Foreskin keratinocyte (primary cell): ENCODE measurements at places on chromosomes 6 and 20. TPM values are rescaled to one million over a fixed set of nuclear protein-coding genes. Genes with fewer than 3 reads are reported as not detected.

GRCh38 chr6:33613795-33614168 is 7.3 kb upstream of the ITPR3 start:
- DNase-seq, result no peak

DNA sequence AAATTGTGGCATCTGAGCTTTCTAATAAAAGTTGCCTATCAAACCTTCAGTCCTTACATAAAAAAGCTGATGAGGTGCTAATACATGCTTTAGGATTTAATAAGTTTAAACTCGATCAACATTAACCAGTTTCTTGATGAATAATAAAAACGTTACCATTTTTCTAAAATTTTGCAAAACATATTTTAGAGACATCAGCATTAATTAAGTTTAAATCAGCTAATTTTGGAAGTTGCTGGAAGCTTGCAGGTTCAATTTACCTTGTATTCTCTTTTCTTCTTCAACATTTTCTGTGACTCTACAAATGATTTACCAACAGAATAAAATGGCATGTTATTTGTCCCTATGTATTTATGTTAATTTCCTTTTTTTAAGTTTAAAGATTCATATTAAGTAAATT is 365.3 kb upstream of the OPRM1 start:
- DNase-seq, result no peak

DNA sequence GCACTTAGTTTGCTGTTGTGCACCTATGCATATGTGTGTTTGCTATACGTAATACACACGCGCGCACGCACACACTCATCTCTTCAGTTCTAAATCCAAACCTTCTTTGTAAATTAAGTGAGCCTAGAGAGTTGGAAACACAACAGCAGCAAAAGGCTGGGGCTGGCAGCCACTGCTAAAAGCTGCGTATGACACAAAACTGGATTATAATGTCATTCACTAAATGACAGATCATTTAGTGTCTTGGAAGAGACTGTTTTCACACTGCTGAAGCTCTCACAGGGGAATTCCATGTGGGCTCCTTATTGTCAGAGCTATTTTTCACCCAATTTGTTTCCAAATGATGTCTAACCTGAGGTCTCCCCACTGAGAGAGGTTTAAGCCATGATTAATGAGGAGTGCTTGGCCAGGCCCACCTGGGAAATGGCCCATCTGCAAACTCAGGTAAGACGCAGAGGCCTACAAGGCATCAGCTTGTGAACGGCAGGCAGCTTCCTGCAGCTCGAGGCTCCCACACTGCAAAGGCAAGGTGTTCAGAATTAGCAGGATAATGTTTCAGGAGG is 94.2 kb downstream of the OLIG3 start:
- no peak for DNase-seq

GRCh38 chr6:123953920-123954319 is 150.3 kb downstream of the NKAIN2 start:
- DNase-seq, result peak; percentile 12

GRCh38 chr6:159760602-159761057 is 1.2 kb upstream of the ACAT2 start:
- peak; percentile 80 for DNase-seq

DNA sequence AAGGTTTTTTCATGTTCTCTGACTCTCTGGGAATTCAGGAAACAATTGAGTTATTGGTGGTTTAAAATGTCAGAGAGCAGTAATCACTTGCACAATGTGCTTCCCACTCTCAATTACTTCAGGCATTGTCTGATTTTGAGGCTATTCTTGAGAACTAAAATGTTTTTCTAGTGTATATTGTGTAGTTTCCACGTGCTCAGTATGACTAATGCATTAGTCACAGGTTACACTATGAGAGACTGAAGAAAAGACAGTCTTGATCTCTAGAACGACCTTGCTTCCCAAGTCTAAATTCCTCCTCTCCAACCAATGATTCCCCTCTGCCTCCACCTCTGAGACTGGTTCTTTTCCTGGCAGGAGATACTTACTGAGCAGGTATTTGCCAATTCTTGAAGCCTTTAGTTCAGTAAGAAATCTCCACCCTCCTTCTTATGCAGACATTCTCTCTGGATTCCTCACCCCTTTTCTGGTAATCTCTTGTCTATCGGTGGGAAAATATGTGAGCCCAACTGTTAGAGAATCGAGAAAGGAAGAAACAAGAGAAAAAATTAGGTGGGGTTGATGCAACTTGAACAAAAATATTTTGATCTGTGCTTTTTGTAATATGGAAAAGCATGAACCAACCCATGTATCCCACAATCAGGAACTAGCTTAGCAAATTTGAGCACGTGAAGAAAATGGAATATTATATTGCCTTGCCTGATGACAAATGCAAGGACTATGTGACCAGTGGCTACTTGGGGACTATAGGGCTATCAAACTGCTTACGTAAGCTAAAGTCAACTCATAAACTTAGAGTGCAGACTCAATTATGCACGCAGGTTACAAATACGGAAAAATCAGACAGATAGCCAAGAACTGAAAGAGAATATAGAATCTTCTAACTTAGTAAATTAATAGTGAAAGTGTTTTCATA is 61.1 kb upstream of the SLC22A16 start:
- peak; percentile 98 for DNase-seq

GRCh38 chr20:64146301-64146935 is 17.8 kb upstream of the MYT1 start:
- DNase-seq, result no peak

GRCh38 chr6:17894905-17895304 is 92.5 kb downstream of the KIF13A start:
- DNase-seq, result no peak

DNA sequence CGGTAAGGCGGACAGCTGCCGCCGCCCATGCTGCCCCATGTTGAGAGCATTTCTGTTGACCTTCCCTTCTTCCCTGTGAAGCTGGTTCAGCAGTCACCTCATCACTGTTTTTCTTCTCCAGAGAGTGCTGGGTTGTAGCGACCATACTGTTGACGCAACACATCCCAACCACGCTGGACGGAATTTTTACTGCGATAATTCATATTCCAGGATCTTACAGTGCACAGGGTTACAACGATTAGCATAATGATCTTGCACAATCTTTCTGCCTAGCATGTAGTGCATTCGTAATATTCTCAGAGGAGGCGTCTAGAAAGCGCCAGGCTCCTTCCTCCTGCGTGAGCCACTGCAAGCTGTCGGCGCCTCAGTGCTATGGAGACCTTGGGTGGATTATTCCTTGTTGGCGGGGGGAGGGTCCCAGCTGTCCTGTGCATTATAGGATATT is 137.0 kb downstream of the MTHFD1L start:
- no peak for DNase-seq

DNA sequence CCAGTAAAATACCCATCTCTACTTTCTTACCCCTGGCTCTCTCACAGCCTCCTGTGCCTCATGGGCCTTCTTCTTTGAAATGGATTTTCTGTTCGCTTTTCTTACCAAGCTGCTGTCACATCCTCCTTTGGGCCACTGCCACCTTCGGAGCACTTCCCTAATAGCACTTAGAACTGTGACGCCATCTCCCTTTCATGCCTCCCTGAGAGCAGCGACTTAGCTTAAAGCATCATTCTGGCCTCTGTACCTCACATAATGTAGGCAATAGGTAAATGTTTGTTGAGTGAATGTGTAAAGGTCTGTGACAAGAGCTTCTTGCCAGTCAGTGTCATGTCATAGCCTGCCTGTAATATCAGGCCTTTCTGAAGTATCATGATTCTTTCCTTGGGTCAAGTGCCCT is 78.8 kb downstream of the ADGRG6 start:
- no peak for DNase-seq

GRCh38 chr6:135128268-135128914 is 52.7 kb upstream of the MYB start:
- no peak for DNase-seq

DNA sequence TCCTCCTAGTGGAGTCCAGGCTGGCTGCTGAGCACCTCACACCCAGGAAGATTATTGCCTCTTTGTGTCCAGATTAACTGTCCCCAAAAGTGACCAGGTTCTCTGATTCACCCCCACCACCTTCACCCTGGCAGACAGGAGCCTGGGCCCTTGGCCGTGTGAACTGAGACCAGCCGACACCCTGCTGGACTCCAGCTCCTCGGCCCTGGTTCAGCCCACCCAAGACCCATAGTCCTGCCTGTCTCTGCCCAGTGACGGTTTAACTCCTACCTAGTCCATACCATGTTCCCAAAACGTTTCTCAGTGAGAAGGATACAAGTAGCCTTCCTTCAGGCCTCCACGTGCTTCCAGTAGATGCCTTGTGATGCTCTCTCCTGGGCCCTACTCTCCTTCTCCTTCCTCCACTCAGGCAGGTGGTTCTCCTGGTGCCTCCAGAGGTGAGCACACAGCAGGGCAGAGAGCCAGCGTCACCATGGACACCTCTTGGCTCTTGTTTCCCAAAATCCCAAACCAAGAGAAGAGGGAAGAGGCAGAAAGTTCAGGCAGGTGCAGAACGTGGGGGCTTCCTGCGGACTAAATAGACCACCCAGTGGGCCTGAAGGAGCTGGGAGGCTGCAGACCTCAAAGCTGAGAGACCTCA is 134.4 kb upstream of the CST7 start:
- no peak for DNase-seq

- no peak for DNase-seq
These were observed 61.4 kb upstream of the E2F3 start for GRCh38 chr6:20340068-20340848.

- no peak for DNase-seq
These were observed 706.2 kb upstream of the GJE1 start for GRCh38 chr6:141426400-141426980.

- DNase-seq, result no peak
These were observed 11.2 kb upstream of the TTK start for GRCh38 chr6:79993012-79993910.

The RALY gene
- 141 and 163 TPM in 2 replicates for total RNA-seq

The TCP11 gene
- 0.07 TPM in 1 of 2 replicates, not detected in the other for total RNA-seq

The PTCRA gene
- total RNA-seq, result not detected in 2 replicates

The FAM217A gene
- total RNA-seq, result not detected in 2 replicates

The ZNF165 gene
- 5.3 and 6.8 TPM in 2 replicates for total RNA-seq

The TSBP1 gene
- total RNA-seq, result not detected in 2 replicates

The NOX3 gene
- not detected in 2 replicates for total RNA-seq

The MRPL2 gene
- 51.7 and 58.4 TPM in 2 replicates for total RNA-seq

The HLA-DRB5 gene
- not detected in 2 replicates for total RNA-seq

The TBC1D7 gene
- 16.7 and 17.7 TPM in 2 replicates for total RNA-seq

The CCHCR1 gene
- total RNA-seq, result 18.4 and 21.8 TPM in 2 replicates
